ENCODE measurements at places on chromosomes 16 and 17. TPM values are rescaled to one million over a fixed set of nuclear protein-coding genes. Genes with fewer than 3 reads are reported as not detected.

Gene CX3CL1
- 0.48 TPM for polyA plus RNA-seq

Gene NOS2
- polyA plus RNA-seq = not detected

Gene KRTAP4-1
- not detected for polyA plus RNA-seq

Gene SLC13A2
- not detected for polyA plus RNA-seq

Gene KRTAP1-1
- polyA plus RNA-seq = 0.19 TPM

Gene ALOX15B
- polyA plus RNA-seq = not detected

Gene CCT6B
- polyA plus RNA-seq = 1.9 TPM

Gene PMFBP1
- polyA plus RNA-seq = 0.05 TPM

Gene NT5C
- polyA plus RNA-seq = 22.6 TPM

Gene KRT32
- 0.14 TPM for polyA plus RNA-seq

Gene CA5A
- polyA plus RNA-seq = not detected

Gene PLXDC1
- 2.1 TPM for polyA plus RNA-seq

Gene IGF2BP1
- polyA plus RNA-seq = 9.9 TPM

Gene MSLN
- polyA plus RNA-seq = 0.11 TPM

Gene GLP2R
- 0.63 TPM for polyA plus RNA-seq

Gene GPR139
- polyA plus RNA-seq = not detected

Gene SOST
- not detected for polyA plus RNA-seq

Gene PRSS53
- 0.79 TPM for polyA plus RNA-seq

Gene NPIPA7
- polyA plus RNA-seq = 15.8 TPM

Gene KIF18B
- polyA plus RNA-seq = 2.6 TPM

Gene HS3ST2
- polyA plus RNA-seq = not detected

Gene SPATA20
- polyA plus RNA-seq = 17.1 TPM

Gene CES5A
- polyA plus RNA-seq = not detected

Gene RGS9
- polyA plus RNA-seq = 2.0 TPM

Gene CACNG1
- not detected for polyA plus RNA-seq

Gene HBQ1
- not detected for polyA plus RNA-seq

Gene TMEM220
- polyA plus RNA-seq = 6.1 TPM

Gene ZNF688
- 6.8 TPM for polyA plus RNA-seq

Gene PPL
- 2.2 TPM for polyA plus RNA-seq

Gene KRTAP2-2
- not detected for polyA plus RNA-seq

Gene ATP1B2
- 0.05 TPM for polyA plus RNA-seq

Gene PPP1R27
- polyA plus RNA-seq = not detected

Gene CA10
- polyA plus RNA-seq = not detected

Gene CES3
- polyA plus RNA-seq = 0.06 TPM

Gene CTF1
- polyA plus RNA-seq = 12.5 TPM

Gene CCDC200
- polyA plus RNA-seq = not detected

Gene PRSS33
- polyA plus RNA-seq = not detected

Gene TPSAB1
- polyA plus RNA-seq = not detected

Gene POLR2A
- polyA plus RNA-seq = 18.4 TPM

Gene CRYM
- polyA plus RNA-seq = 0.12 TPM

Gene NPIPB13
- 1.7 TPM for polyA plus RNA-seq

Gene ARL17B
- 8.6 TPM for polyA plus RNA-seq

Gene GAS2L2
- polyA plus RNA-seq = not detected
